ENCODE measurements at places on chromosomes 6 and 20.

DNA sequence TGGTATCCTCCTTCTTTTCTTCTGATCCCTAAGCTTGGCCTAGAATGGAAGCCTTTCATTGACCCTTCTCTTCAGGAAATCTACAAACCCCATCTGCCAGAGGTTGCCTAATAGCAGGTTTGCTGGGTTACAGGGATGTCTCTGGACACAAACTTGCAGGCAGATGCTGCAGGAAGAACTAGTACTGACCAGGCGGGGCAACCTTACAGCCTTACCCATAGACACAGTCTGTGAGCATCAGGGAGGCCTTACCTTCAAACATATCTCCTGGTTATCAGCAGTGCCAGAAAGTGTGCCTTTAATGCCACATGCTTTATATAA, 2.6 kb downstream of the SCUBE3 start:
- DNase-seq, result no peak

DNA sequence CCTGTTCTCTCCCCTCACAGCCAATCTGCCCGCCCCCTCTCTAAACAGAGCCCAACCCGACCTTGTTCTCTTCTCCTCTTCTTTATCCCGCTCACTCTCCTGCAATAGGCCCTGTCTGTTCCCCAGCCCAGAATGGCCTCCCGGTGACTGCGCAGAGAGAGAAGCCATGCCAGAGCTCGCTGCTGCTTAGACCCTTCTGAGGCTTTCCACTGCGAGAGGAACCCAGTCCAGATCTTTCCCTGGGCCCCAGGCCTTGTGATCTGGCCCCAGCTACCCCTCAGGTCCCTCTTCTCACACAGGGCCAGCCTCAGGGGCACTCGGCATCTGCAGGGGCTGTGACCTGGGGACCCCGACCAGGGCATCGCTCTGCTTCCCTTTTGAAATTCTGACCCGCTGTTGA, 58.1 kb downstream of the TMEM242 start:
- DNase-seq, result peak; percentile 68

- no peak for DNase-seq
Measured at GRCh38 chr6:56093776-56094175, 153.6 kb downstream of the COL21A1 start.

- no peak for DNase-seq
Measured at GRCh38 chr20:62656197-62656918, 14.1 kb downstream of the SLCO4A1 start.

GRCh38 chr6:11155589-11155988, 44.1 kb upstream of the ERVFRD-1 start:
- no peak for DNase-seq

GRCh38 chr20:278181-278580, 12.4 kb downstream of the C20orf96 start:
- no peak for DNase-seq

DNA sequence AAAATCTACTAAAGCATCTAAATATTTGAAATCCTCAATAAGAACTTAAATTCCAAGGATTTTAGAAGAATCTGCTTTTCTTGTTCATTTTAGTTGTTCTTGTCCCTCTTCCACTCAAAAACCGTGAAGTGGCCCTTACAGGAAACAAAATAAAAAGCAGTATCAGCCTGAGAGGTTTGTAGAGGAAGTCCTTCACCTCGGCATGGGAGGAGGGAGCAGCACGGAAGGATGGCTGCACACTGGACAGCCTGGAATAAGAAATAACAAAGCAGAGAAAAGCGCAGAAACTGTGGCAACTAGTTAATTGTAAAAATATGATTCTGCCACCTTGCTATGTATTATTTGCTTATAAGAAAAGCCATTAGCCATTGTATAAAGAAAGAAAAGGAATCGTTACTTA, 46.1 kb downstream of the RALGAPA2 start:
- no peak for DNase-seq

GRCh38 chr6:154402081-154402780, 45.6 kb upstream of the IPCEF1 start:
- no peak for DNase-seq

GRCh38 chr6:16799279-16800193, 38.3 kb upstream of the ATXN1 start:
- no peak for DNase-seq

DNA sequence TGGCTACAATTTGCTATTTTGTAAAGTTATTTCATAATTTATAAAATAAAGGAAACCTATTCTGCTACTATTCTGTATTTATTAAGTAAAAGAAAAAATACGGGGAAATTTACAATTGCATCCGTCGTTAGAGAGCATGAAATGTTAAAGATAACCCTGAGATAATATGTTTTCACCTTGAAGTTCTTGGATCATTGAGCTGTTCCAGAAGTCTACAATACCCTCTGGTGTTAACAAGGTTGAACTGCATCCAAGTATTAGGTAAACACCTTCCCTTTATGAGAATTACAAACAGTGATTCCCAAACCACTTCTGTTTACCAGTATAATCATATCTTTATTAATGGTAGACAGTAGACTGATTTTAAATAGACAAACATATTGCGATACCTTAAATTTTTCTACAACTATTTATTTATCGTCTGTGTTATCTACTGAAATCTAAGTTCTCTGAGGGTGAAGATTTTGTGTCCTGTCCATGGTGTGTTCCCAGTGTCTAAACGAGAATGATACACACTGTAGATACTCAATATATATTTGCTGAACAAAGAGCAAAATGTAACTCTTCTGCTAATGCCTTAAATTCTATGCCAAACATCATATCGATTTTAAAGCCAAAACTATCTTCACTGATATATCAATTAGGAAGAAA, 28.2 kb downstream of the TBC1D32 start:
- DNase-seq, result no peak

DNA sequence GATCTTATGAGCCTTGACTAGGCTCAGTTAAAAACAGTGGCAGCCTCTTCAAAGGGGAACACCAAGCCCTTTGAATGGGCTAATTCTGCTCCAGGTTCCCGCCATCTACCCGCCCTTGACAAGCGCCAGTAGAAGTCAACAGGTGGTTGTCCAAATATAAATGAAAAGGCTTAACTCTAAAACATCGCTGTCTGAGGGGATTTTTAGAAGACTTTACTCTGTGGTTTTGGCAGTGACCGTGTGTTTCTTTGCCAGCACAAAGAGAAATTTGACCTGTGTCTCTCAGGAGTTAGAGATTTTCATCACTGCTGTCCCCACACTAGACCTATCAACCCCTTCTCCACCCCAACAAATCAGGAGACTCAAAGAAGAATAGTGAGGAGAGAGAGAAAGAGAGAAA, 19.8 kb upstream of the SIM1 start:
- DNase-seq, result no peak

GRCh38 chr20:48684501-48685041, 143.2 kb downstream of the PREX1 start:
- no peak for DNase-seq

DNA sequence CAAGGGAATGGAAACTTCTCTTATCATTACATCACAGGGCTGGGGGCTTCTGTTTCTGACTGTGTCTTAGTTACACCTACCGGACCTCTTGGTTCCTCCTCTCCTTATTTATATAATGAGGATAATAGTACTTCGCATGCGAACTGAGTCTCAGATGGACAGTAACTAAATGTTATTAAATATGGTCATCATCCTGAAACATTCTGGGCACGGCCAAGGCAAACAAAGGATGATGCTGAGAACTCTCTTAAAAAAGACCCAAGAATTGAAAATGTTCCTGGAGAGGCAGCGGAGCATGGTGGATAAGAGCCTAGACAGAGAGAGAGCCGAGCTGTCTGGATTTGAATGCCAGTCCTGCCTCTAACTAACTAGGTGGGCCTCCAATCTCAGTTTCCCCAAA, 119.8 kb upstream of the SASH1 start:
- no peak for DNase-seq

DNA sequence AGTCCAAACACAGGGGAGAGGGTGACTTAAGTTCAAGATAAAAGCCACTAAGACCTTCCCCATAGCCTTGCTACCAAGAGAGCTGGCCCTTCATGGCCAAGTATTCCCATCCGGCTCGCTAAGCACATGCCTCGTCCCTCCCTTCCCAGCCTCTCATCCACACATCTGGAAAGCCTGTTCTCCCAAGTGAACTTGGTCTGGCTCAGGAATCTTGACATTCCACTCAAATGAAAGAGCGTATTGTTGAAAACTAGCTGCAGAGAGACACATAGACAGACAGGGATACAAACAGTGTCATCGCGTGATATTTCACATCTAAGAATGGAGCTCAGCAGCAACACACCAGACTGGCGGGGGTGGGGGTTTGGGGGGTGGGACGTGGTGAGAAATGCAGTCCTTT, 182.8 kb upstream of the FOXQ1 start:
- no peak for DNase-seq

DNA sequence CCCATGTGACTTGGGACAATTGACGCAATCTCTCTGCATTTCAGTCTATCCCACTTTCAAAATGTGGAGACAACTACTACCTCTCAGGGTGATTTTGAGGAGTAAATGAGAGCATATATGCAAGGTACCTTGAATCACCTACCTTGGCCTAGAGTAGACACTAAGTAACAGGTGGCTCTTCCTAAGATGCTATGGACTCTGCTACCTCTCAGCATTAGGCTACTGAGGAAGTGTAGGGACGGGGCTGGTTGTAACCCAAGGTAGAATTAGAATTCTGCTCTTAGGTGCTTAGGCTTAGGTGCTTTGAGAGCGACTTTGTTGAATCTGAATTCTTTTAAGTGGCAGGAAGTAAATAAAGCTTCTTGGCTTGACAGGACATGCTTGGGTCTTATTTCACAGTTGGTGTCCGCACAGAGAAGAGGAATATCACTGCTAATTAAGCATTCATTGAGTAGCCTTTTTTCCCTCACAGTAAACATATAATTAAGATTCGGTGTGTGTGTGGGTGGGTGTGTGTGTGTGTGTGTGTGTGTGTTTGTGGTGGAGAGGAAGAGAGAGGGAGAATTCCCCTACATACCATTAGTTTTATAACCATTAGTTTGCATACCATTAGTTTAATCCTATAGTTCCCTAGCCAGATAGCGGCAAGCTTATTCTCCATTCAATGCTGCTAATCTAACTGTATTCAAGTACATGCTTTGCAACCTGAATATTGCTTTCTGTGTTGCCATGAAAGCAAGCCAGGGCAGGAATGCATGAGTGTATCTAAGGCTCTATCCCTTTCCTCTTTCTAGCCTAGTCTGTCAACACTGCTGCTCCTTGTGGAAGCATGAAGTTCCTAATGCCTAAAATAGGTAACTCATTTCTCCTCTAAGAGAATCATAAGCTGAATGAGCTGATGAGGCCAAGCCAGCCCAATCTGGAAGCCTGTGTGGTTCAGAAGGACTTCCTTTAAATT, 112.5 kb downstream of the IPCEF1 start:
- DNase-seq, result no peak

DNA sequence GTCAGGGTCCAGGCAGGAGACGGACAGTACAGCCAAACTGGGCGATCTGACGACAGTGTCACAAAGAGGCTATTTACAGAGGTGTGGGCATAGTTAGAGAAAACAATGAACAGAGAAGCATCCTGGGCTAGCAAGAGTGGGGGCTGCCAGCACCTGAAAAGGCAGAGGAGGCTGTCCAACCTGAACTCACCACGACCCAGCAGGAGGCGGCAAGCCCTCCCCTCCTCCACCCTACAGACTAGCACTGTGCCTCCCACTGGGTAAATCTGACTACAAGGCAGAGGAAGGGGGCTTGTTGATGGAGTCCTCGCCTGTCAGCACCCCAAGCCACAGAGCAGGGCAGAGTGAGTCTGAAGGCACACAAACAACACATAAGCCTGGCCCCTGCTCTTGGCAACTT, 52.8 kb upstream of the CDYL start:
- no peak for DNase-seq

GRCh38 chr6:40586369-40587201, 579 bp downstream of the LRFN2 start:
- peak; percentile 20 for DNase-seq

- DNase-seq, result no peak
Measured at GRCh38 chr6:139676718-139677117, 302.3 kb upstream of the CITED2 start.

- DNase-seq, result no peak
Measured at GRCh38 chr20:12902992-12903391, 105.8 kb upstream of the SPTLC3 start.

DNA sequence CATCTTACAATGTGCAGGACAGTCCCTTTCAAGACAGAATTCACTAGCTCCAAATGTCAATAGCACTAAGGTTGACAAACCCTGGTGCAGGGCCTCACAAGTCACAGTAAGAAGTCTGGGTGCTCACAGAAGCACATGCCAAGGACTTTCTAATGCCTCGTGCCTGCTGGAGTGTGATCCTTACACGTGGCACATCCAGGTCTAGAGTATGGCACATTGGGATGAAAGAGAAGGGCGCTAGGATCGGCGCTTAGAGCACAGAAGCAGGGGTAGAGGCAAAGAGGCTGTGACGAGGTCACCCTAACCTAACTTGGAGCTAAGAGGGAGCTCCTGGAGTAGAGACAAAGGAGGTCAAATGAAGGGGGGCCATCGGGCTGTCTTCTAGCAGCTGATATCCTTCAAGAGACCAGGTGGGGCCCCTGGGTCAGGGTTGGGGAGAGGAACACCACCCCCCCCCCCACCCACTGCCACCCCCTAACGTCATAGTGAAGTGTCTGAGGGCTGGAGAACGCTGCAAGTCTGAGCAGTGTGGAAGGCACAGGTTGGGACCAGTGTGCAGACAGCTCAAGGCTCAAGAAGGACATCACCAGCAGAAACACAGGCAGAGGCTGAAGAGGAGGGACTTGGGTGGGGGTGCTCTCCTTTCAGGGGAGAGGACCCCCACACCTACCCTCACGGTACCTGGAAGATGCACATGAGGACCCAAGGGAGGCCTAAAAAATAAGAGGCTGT, 97.8 kb upstream of the MRPS10 start:
- DNase-seq, result no peak

DNA sequence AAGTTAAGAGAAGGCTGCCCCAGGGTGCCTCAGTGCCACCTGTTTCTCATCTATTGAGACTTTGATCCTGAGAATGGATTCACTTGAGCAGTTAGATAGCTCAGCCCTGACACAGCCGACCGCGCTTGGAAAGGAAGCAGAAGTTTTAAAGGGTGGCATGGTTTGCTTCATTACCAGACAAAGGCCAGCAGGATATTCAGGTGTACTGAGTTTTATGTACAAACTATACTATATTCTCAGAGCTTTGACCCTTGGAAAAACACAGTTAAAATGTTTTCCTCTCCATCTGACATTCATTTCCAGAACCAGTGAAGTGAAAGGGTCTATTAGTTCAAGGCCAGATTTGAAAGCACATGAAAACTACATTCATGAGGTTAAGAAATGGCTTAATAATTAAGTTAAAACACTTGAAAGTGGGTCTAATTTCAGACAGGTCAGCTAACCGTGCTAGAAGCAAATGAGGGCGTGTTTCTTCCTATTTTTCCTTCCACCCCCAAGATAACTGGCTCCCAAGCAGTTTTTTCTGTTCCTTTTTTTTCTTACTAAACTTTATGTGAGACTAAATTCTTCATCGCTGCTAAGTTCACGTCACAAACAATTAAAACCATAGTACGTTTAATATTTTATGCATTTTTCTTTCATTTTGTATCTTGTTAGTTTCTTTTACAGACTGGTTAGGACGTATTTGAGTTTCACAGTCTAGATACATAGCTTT, 385.3 kb upstream of the SOX4 start:
- DNase-seq, result no peak

DNA sequence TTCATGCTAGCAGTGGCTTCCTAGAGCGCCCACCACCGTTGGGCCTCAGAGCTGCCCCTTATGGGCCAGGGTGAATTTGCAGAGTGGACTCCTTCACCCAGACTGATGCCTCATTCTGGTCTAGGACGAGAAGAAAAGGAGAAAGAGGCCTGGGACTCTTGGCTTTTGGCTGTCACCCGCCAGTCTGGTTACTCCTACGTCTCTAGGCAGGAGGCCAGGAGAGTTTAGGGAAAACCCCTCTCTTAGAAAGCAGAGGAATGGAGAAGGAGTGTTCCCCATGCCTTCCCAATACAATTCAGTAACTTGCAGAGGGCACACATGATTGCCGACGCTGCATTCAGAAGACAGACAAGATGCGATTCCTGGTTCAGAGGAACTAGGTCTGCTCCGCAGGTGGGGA, 70.1 kb downstream of the CDC5L start:
- no peak for DNase-seq

All from posterior cingulate gyrus (tissue), 11 donors.